ENCODE measurements at places on chromosomes 1 and 21. TPM values are rescaled to one million over a fixed set of nuclear protein-coding genes. Genes with fewer than 3 reads are reported as not detected.

AMY1B gene
- polyA plus RNA-seq = not detected

LCE7A gene
- polyA plus RNA-seq = not detected

RAB4A gene
- 49.9 TPM for polyA plus RNA-seq

LRRN2 gene
- polyA plus RNA-seq = 1.9 TPM

KCNA2 gene
- 0.85 TPM for polyA plus RNA-seq

RBM11 gene
- polyA plus RNA-seq = 5.2 TPM

DEPDC1 gene
- polyA plus RNA-seq = 18.8 TPM

CA6 gene
- not detected for polyA plus RNA-seq

RAB13 gene
- polyA plus RNA-seq = 155 TPM

TIAM1 gene
- polyA plus RNA-seq = 45.8 TPM

C1orf210 gene
- 9.9 TPM for polyA plus RNA-seq

FAM43B gene
- polyA plus RNA-seq = 0.33 TPM

KDF1 gene
- polyA plus RNA-seq = 7.5 TPM

OR2T35 gene
- not detected for polyA plus RNA-seq

MASP2 gene
- 8.1 TPM for polyA plus RNA-seq

ITGB2 gene
- 11.7 TPM for polyA plus RNA-seq

COL9A2 gene
- polyA plus RNA-seq = 17.6 TPM

MCOLN3 gene
- 1.8 TPM for polyA plus RNA-seq

LDLRAP1 gene
- polyA plus RNA-seq = 21.3 TPM

EPHB2 gene
- 19.4 TPM for polyA plus RNA-seq

CHIA gene
- 3.3 TPM for polyA plus RNA-seq

SCMH1 gene
- 43.9 TPM for polyA plus RNA-seq

C8B gene
- polyA plus RNA-seq = not detected

TENT5C gene
- polyA plus RNA-seq = 23.0 TPM

GBP6 gene
- polyA plus RNA-seq = 0.73 TPM

MATN1 gene
- 0.42 TPM for polyA plus RNA-seq

ELAPOR1 gene
- 8.2 TPM for polyA plus RNA-seq

AK5 gene
- polyA plus RNA-seq = 0.47 TPM

CRYBG2 gene
- 1.7 TPM for polyA plus RNA-seq

THEMIS2 gene
- 6.4 TPM for polyA plus RNA-seq

TCHHL1 gene
- polyA plus RNA-seq = not detected

FCGR1A gene
- 3.4 TPM for polyA plus RNA-seq

ELK4 gene
- 26.7 TPM for polyA plus RNA-seq

TINAGL1 gene
- polyA plus RNA-seq = 35.2 TPM

TCHH gene
- polyA plus RNA-seq = 0.21 TPM

NPR1 gene
- 15.0 TPM for polyA plus RNA-seq

UBE2U gene
- polyA plus RNA-seq = 0.60 TPM

KRTAP11-1 gene
- polyA plus RNA-seq = not detected

GJA9 gene
- polyA plus RNA-seq = 0.27 TPM

CD5L gene
- not detected for polyA plus RNA-seq

ETS2 gene
- 162 TPM for polyA plus RNA-seq

CLIC4 gene
- polyA plus RNA-seq = 236 TPM

PGLYRP4 gene
- not detected for polyA plus RNA-seq

NBPF1 gene
- polyA plus RNA-seq = 110 TPM

BRDT gene
- 0.55 TPM for polyA plus RNA-seq

LIPI gene
- 0.28 TPM for polyA plus RNA-seq

MYBPH gene
- 0.13 TPM for polyA plus RNA-seq

All from right lung (tissue), 10 donors.